Caco-2 (cell line): ENCODE measurements at places on chromosomes 6 and 20.

DNA sequence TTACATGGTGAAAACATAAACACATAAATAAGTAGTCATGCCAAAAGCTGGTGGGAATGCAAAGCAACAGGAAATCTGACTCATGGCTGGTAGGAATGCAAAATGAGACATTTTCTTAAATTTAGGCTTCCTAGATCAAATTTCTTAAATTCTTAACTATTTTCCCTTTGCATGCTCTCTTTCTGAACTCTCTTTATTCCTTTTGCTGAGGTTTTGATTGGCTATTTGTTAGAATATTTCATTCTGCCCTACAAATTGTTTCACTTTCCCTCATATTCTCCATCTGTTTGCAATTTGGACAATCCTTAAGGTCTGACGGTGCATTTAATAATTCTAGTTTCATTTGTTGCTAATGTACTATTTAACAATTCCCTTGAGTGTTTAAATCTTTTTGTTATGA is 437.5 kb upstream of the RGS17 start:
- DNase-seq = no peak

GRCh38 chr20:47614703-47615309 is 113.1 kb downstream of the NCOA3 start:
- DNase-seq = no peak

DNA sequence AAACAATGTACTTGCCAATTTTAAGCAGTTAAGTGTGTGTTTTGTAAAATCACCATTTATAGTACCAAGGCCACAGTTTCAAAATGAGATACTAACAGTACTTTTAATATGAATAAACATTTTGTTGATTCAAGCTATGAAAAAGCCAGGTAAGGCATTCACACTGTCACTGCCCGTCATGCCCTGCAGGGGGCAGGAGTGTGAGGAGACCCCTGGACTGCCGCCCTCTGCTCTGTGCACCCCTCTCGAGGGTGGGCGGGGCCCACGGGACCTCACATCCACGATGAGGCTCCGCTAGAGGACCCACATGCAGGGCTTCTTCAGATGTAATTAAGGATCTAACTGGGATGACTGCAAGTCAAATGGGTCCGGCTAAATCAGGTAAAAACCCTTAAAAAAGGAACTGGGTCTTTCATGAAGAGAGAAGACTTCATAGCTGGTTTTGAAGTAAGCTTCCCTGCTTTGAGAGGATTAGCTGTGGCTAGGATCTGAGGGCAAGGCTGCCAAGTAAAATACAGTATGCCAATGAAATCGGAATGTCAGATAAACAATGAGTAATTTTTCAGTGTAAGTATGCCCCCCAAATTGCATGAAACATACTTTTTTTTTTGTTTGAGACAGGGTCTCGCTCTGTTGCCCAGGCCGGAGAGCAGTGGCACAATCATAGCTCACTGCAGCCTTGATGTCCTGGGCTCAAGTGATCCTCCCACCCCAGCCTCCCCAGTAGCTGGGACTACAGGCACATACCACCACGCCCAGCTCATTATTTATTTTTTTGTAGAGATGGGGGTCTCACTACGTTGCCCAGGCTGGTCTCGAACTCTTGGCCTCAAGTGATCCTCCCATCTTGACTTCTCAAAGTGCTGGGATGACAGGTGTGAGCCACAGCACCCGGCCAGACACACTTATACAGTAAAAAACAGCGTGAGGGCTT is 18.7 kb downstream of the DIDO1 start:
- DNase-seq = peak; percentile 68

DNA sequence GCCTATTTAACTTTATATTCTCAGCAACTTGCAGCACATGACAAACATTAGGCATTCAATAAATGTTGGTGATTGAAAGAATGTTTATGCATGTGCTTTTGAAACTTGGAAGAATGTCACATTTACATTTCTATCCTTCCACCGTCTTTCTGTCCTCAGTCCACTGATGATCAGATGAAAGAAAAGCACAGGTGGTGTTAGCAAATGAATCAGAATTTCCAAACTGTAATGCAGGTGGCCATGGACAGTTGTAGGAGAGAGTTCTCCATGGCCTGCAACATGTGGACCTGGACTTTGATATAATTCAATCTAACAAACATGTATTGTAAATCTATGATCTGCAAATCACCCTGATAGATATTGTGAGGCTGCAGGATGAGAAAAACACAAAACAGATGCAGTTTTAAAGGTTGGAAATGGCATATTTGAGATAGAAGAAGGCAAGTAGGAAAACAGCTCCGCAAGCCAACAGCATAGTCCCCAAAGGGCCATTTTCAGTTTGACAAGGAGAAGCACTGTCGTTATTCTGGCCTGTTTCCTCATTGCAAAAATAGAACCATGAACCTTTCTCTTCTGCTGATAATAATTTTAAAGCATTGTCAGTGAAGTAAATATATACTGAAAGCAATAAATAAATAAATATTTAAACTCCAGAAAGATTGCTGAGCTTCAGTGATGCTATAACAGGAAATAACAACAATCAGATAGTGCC is 119.4 kb downstream of the AIG1 start:
- no peak for DNase-seq

GRCh38 chr20:31515072-31515774 is 981 bp downstream of the HM13 start:
- DNase-seq = no peak

DNA sequence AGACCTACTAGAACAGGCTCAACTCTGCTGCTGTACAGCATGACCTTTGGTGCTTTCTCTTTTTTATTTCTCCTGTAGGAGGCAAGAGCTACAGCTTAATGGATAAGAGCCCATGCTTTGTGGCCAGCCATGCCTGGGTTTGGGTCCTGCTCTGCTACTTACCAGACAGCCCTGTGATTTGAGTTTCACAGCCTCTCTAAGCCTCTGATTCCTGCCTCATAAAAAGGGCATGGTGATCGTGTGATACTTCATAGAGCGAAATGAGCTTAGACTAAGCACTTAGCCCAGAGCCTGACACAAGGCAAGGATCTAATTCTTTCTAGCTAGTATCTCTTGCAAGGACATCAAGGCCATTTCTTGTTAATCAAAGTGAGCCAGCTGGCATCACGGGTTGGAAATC is 19.3 kb upstream of the PDE7B start:
- DNase-seq = no peak

- DNase-seq = no peak
These were observed 6.9 kb downstream of the SIGLEC1 start for GRCh38 chr20:3705491-3705969.

DNA sequence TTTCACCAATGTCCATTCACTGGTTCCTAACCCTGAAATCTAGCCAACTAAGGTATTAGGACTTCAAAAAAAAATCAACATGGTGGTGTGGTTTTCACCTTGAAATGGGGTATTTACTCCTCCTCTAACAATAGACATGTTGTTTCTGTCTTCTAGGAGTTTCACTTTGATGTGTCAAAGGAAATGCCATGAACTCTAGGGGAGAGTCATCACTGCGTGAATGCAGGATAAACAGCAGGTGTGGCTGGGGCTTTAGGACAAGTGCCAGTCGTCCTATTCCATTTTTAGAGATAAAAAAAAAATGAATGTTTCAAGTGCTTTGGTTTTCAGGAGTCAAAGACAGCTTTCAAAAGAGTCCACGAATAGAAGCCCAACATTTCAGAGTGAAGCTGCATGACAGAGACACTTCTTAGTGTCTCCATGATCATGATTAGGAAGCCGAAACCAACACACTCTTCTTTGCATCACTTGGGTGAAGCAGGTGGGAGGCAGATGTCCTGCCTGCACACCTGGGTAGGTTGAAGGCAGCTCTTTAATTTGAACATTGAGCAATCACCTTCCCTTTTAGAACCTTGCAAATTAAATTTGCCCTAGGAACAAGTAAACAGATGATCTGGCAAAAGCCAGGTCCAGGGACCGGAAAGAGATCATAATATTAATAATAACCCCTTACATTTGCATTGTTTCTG is 328.5 kb upstream of the PRDM1 start:
- no peak for DNase-seq

- DNase-seq = no peak
These were observed 57.6 kb upstream of the NEDD9 start for GRCh38 chr6:11290027-11290426.

GRCh38 chr6:129749749-129750120 is 39.8 kb upstream of the ARHGAP18 start:
- no peak for DNase-seq

- DNase-seq = peak; percentile 48
These were observed 12.9 kb downstream of the COX7A2 start for GRCh38 chr6:75230484-75231325.

DNA sequence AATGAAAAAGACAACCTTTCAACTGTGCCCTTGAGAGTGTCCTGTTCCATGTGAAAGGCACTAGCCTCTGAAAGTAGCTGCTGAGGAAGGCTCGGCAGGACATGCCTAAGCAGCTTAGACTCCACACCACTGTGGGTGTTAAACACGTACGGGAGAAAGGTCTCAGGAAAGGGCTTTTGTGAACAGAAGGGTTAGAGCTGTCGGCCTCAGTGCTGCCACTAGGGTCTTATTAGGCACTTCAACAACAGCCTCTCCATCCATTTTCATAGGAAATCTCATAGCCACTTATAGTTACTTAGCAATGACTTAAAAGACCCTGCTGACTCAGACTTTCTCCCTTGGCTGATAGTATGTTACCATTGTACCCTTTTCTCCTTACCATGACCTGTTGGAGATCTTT is 662.8 kb downstream of the TBC1D32 start:
- peak; percentile 30 for DNase-seq

GRCh38 chr20:10093087-10093591 is 58.4 kb downstream of the ANKEF1 start:
- DNase-seq = no peak

GRCh38 chr6:101086473-101086872 is 205.3 kb upstream of the ASCC3 start:
- DNase-seq = no peak

GRCh38 chr6:168385037-168385759 is 55.8 kb upstream of the SMOC2 start:
- no peak for DNase-seq

- DNase-seq = no peak
These were observed 179.1 kb upstream of the HS3ST5 start for GRCh38 chr6:114521926-114522325.

DNA sequence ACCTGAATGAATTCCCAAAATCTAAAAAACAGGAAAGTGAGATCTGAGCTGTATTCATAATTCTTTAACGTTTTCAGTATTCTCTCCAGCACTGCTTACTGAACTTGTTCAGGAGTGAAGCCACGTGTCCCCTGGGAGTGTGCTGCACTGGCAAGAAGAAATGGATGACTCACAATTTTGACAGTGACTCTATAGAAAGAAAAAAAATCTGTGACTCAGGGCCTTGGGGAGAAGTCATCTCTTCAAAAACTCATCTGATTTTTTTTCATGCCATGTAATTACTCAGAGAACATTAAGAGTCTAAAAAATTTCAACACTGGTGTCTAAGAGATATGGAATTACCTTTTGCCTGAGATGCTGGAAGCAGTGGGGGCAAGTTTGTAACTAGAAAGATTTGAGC is 39.7 kb downstream of the ANKEF1 start:
- DNase-seq = no peak

DNA sequence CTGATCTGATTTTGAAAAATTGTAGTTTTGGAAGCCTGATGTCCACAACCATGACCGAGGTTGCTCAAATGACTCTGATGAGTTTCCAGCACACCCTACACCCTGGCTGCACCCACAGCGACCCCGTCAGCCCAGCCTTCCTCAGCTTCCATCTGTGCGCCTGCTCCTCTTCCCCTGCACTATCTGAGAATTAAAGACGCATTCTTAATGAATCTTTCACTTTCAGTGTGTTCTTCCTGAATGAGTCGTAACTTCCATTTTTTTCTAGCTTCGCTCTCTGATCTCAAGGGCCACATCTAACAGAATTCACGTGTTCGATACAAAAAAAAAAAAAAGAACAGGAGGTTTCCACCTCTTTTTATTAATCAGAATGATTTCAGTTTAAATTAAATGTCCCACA is 21.3 kb upstream of the RREB1 start:
- DNase-seq = no peak

DNA sequence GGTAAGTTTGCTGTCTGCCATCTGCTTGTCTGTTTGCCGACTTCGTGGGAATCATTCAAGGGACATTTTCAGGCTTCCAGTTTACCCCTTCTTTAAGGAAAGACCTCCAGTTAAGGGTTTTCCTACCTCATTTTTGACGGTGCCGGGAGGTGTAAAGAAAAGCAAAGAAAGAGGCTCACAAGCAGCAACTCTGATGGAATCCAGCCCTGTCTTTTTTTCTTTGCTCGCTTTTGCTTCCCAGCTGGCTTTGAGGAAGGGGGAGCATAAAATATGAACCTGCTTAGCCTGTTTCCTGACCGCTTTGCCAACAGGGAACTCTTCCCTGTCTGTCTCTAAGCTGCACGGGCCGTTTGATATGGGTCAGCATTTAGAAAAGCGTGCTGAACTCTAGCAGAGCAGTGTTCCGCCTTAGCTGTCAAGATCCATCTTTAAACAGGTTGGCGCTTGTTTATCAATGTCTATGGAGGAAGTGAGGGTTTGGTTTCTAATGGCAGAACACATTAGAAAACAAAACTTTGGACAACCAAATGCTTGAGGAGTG is 13.8 kb downstream of the SYTL3 start:
- DNase-seq = no peak

- DNase-seq = no peak
These were observed 82.3 kb downstream of the C6orf52 start for GRCh38 chr6:10612161-10612560.

GRCh38 chr6:119215885-119216590 is 133.5 kb downstream of the MAN1A1 start:
- DNase-seq = no peak

DNA sequence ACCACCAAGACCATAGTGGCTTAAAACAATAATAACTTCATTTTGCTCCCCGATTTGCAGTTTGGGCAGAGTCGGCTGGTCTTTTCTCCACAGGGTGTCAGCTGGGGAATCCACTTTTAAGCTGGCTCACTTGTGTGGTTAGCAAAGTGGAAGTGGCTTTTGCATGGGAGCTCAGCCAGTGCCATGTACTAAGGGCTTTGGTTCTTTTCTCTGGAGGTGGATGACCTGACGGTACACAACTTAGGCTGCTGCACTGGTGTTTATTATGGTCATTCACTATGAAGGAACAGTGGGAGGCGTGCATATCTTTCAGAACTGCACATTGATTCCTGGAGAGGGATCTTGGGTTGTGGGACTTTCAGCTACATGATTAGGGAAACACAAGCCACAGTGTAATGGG is 141.0 kb downstream of the OR2B2 start:
- no peak for DNase-seq

GRCh38 chr6:158068893-158069799 is 87.5 kb downstream of the SYNJ2 start:
- no peak for DNase-seq

- DNase-seq = no peak
These were observed 40.9 kb downstream of the PDYN start for GRCh38 chr20:1952737-1953530.
